ENCODE measurements at places on chromosomes 5 and 9.
A peak's percentile ranks its signal among the peaks of the same experiment; 100 is the strongest.

GRCh38 chr5:171764265-171764664 is 21.4 kb upstream of the SMIM23 start:
- no peak for DNase-seq

- DNase-seq = no peak
Observed at GRCh38 chr5:109723606-109724005, 33.9 kb downstream of the MAN2A1 start.

- DNase-seq = peak; percentile 67
Observed at GRCh38 chr5:5141625-5142525, 1.7 kb downstream of the ADAMTS16 start.

- no peak for DNase-seq
Observed at GRCh38 chr5:54667136-54667535, 149.6 kb downstream of the SNX18 start.

DNA sequence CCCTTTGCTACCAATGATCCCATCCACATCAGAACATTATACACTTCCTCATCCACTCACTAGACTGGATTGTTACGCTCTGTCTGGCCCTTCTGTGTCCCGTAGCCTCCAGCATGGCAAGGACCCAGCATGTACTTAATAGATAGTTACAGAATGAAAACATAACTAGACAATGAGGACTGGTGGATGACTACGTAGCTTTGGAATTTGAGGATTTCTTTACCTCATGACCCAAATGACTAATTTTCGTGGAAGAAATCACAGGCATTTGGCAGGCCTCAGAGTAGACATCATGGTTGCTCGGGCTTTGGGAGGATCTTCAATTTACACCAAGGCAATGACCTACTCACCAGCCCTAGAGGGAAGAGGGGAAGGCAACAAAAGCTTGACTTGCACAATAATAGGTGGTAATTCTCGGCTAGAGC is 299.8 kb downstream of the TLE1 start:
- DNase-seq = no peak

DNA sequence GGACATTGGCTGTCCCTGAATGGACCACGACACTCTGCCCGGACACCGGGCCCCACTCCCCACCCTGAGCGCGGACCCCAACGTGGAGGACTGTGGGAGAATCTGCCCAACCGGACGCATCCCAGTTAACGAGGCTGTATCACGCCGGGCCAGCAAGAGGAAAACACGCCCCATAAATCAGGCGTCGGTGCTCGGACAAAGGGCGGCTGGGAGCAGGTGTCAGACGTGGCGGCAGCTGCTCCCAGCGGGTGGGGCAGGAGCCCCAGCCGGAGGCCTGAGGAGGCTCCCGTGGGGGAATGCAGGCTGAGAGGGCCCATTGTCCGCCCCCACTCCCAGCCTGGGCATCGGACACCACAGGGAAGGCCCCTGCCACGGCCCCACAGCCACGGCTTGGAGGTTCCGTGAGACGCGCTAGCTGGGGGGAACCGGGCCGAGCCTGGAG is 19.2 kb downstream of the NOTCH1 start:
- peak; percentile 50 for DNase-seq

DNA sequence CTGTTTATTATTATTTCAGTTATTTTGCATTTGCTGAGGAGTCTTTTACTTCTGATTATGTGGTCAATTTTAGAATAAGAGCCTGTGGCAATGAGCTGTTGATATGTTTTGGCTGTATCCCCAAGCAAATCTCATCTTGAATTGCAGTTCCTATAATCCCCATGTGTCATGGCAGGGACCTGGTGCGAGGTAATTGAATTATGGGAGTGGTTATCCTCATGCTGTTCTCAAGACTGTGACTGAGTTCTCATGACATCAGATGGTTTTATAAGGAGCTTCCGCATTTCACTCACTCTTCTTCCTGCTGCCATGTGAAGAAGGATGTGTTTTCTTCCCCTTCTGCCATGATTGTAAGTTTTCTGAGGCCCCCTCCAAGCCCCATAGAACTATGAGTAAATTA is 114.9 kb upstream of the SLCO6A1 start:
- no peak for DNase-seq

DNA sequence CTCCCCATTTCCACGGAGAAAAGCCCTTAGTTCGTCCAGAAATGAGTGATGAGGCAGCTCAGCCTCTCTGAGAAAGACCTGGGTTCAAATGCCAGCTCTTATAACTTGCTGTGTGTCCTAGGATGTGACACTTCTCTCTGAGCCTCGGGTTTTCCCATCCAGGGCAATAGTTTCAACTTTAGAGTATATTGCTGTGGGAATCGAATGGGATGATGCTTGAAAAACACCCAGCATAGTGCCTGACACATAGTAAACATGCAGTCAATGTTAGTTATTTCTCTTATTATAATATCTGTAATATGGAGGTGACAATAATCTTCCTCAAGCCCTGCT is 430 bp upstream of the MAPKAP1 start:
- DNase-seq = no peak

GRCh38 chr5:150623152-150623877 is 17.1 kb upstream of the SYNPO start:
- DNase-seq = no peak

- DNase-seq = no peak
Observed at GRCh38 chr5:74575741-74576538, 64.6 kb downstream of the ENC1 start.

DNA sequence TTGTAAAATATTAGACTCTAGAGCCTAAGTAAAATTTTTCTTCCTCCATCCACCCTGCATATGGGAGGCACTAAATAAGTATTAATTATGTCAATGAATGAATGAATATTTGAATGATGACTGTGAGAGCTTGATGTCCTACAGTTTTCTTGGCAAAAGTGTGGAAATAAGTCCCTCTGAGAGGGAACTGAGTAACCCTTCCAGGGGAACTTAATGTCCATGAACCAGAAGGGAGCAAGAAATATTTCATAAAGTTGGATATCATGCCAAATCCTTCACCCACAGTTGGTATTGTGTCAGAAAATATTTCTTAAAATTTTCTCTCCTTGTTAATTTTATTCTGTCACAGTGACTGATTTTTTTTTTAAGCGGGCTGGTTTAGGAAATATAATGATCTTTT is 36.6 kb downstream of the NNT start:
- no peak for DNase-seq

DNA sequence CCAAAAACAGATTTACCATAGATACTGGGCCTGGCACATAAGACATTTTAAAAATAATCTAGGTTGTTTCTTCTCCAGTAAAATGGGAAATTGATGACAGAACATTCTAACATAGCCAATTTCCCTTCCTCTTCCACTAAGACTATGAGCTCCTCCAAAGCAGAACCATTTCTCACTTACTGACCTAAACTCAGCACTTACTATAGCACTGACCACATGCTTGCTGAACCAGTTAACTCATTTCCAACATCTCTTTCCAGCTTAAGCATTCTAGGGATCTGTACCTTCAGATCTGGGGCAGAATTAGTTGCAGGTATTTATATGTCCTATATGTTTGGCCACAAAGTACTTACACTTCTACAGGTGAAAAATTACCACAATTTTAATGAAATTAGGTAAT is 58.9 kb downstream of the TTC39B start:
- no peak for DNase-seq

DNA sequence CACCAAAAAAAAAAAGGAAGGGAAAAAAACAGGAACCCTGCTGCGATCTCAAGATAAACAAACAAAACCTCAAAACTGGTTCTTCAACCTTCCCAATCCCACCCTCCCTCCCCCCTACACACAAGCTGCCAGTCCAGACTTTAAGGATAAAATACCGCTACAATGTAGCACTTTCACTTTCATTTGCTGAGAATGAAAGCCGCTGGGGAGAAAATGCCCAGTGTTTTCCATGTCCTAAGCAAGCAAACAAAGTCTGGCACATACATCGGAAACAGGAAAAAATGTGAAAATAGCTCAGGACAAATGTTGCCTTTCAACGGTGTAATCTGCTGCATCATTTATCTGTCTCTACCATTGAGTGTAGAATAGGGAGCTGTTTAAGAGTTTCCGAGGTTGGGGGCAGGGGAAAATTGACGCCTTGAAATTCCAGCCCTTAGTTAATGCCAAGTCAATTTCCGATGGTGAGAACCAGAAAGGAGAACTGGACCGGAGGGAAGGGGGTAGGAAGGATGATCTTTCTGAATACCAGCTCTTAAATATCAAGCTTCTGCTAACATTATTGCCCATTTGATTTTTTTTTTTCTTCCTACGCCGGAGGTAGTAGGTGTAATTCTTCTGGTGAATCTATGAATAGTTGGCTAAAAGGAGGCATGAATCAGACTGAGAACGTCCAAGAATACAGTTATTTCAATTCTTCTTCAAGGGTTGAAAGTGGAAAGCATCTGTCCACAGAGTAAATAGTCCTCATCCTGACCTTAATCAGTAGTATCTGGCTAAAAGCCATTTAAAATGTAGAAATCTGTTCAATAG is 1.2 kb upstream of the ADAMTS6 start:
- peak; percentile 36 for DNase-seq

- no peak for DNase-seq
Observed at GRCh38 chr5:160419458-160420330, 813 bp upstream of the SLU7 start.

DNA sequence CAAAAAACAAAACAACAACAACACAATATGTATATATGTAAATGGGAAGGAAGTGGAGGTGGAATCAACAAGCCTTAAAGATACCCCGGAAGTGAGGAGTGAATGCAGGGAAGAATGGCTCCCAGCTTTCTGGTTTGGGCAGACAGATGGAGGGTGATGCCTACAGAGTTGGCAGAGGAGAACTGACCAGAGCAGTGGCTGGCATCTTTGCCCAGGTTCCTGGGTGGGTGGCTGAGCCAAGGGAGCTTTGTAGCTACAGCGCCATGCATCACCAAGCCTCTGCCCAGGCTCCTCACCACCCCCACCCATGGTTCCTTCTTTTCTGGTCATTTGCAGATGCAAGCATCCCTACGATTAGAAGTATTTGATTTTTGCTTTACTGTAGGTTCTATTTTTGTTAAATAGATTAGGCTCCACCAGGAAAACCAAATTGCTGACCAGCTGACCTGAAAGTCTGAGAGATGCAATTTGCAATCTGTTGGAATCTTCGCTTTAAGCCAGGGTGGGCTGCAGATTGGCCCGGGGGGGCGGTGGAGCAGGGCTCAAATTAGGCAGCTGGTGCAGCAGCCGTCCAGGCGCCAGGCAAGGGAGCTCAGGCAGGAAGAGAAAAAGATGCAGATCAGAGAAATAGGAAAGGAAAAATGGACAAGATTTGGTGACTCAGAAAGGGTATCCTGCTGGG is 163.3 kb upstream of the TBC1D2 start:
- no peak for DNase-seq

DNA sequence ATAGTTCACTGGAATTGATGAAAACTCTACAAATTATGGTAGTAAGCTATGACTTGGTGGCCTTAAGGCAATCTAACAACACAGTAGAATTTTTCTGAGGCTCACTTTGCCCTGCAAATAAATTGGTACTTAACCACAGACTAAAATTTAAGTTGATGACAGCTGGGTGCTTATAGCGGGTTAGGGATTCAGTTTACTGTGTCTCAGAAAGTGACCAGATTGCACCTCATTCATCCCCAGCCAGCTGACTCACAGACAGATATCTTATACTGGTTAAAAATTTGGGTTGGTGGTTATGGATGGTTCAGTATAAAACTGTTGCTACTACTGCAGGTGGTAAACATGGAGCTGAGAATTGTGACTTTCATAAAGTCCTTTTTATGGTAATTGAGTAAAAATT is 2.8 kb downstream of the CKS2 start:
- DNase-seq = peak; percentile 20

GRCh38 chr5:68793993-68794392 is 299.8 kb upstream of the SLC30A5 start:
- no peak for DNase-seq

DNA sequence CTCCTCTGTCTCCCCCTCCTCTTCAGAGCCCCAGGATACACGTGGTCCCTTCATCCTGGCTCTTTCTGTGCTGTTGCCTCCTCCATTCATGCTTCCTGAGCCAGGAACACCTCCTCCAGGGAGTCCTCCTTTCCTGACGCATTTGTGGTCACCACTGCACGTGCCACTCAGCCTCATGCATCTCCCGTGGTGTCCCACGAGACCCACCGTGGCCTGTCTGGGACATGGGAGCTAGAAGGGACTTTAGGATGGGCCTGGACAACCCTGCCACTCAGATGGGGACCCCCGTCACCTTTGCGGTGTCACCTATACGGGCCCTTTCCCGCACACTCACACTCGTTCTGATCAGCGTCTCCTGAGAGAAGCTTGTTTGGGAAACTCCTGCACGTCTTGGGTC is 6.7 kb downstream of the GLIPR2 start:
- DNase-seq = no peak

GRCh38 chr9:17907779-17908508 is 329.1 kb downstream of the SH3GL2 start:
- DNase-seq = no peak

GRCh38 chr9:76458903-76459693 is at the start of gene GCNT1:
GCNT1 (plus strand) TSS chr9:76459182; CDS start chr9:76502382, 43,200 bp downstream.
- DNase-seq = peak; percentile 57

DNA sequence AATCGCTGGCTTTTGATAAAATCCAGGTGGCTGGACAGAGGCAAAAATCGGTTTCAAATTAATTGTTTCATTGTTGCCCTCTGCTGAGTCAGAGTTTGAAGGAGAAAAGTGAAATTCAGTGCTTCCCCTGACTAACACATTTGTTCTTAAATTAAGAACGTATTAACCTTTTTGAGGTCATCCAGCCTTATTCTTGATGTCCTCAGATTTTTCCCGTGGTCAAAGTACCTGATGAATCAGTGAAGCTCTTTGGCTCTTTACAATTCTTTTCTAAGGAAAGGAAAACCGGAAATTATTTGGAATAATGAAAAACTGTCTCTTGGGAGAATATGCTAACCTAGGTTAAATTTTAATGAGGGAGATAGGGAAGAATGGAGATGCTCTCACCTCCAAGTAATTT is 21.6 kb downstream of the OSMR start:
- no peak for DNase-seq

DNA sequence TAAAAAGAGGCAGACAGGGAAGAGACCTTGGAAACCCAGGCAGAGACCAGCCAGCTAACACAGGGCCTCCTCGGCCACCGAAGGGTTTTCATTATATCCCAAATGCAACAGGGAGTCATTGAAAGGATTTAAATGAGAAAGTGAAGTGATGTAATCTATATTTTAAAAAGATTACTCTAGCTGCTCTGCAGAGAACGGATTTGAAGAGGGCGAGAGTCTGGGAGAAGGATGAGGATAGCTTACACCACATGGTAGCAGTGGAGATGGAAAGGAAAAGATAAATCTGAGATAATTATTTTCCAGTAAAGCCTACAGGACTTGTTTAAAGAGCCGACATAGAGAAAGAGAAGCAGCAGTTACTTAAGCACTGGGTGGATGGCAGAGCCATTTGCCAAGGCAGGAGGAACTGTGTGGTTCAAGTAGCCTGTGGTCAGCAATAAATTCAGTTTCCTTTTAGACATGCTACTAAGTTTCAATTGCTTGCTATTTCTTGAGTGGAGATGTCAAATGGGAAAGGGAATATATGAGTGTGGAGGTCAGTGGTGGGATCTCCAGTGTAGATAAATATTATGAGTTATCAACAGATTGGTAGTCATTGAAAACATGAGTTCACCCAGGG is 9.3 kb downstream of the FBN2 start:
- no peak for DNase-seq

- no peak for DNase-seq
Observed at GRCh38 chr9:127949827-127950512, 12.3 kb upstream of the DPM2 start.

GRCh38 chr9:76018235-76018634 is 127.8 kb downstream of the PCSK5 start:
- no peak for DNase-seq

GRCh38 chr5:169652057-169652456 is 15.0 kb downstream of the DOCK2 start:
- no peak for DNase-seq

All from NCI-H2171 treated with DMSO at 0.1 percent for 48 hours (cell line).